ENCODE measurements at places on chromosomes 7 and 10. TPM values are rescaled to one million over a fixed set of nuclear protein-coding genes. Genes with fewer than 3 reads are reported as not detected.

TFR2 gene
- total RNA-seq: 0.79 TPM

- no peak overlapping the region for H3K27ac ChIP-seq
- DNase-seq: peak; percentile 10
- H3K36me3 ChIP-seq: no peaks in the 10 kb centered on the region
- no peaks in the 10 kb centered on the region for H3K27me3 ChIP-seq
- no peak overlapping the region for H3K4me3 ChIP-seq
These were observed 34.0 kb upstream of the CCDC7 start for GRCh38 chr10:32411797-32412498.

- DNase-seq: no peak
- no peaks in the 10 kb centered on the region for H3K36me3 ChIP-seq
- no peak overlapping the region for H3K4me3 ChIP-seq
These were observed 57.5 kb upstream of the FAM133B start for GRCh38 chr7:92647652-92648051.

GRCh38 chr10:34565934-34566333 lies 249.2 kb downstream of the PARD3 start:
- no peak overlapping the region for H3K4me3 ChIP-seq
- no peaks in the 10 kb centered on the region for H3K36me3 ChIP-seq
- no peaks in the 10 kb centered on the region for H3K4me1 ChIP-seq
- no peak overlapping the region for H3K27ac ChIP-seq
- no peaks in the 10 kb centered on the region for H3K27me3 ChIP-seq

- no peak overlapping the region for H3K27ac ChIP-seq
- H3K4me1 ChIP-seq: no peaks in the 10 kb centered on the region
- no peaks in the 10 kb centered on the region for H3K36me3 ChIP-seq
These were observed 85.1 kb downstream of the WASHC2A start for GRCh38 chr10:50152792-50153272.

- DNase-seq: no peak
- H3K36me3 ChIP-seq: no peaks in the 10 kb centered on the region
- H3K27me3 ChIP-seq: no peaks in the 10 kb centered on the region
- H3K4me1 ChIP-seq: no peaks in the 10 kb centered on the region
- H3K4me3 ChIP-seq: no peak overlapping the region
- no peak overlapping the region for H3K27ac ChIP-seq
These were observed 130.4 kb upstream of the STEAP4 start for GRCh38 chr7:88437132-88437531.

- H3K27me3 ChIP-seq: no peaks in the 10 kb centered on the region
- no peaks in the 10 kb centered on the region for H3K36me3 ChIP-seq
- H3K4me1 ChIP-seq: no peaks in the 10 kb centered on the region
- peak within 1 kb of the TSS; percentile 72 for H3K4me3 ChIP-seq
These were observed at the start of gene MACROH2A2 for GRCh38 chr10:70052462-70053217. Gene MACROH2A2 (plus strand): TSS chr10:70052846. CDS start chr10:70075659, 22,813 bp downstream.

All from kidney (tissue), 22 donors.